ENCODE measurements at places on chromosomes 5 and 9.

- DNase-seq = no peak
Observed at GRCh38 chr5:60649288-60649917, 50.6 kb downstream of the DEPDC1B start.

- DNase-seq = no peak
Observed at GRCh38 chr9:117992006-117992405, 287.8 kb downstream of the TLR4 start.

GRCh38 chr5:989961-990530 lies 18.6 kb upstream of the NKD2 start:
- no peak for DNase-seq

DNA sequence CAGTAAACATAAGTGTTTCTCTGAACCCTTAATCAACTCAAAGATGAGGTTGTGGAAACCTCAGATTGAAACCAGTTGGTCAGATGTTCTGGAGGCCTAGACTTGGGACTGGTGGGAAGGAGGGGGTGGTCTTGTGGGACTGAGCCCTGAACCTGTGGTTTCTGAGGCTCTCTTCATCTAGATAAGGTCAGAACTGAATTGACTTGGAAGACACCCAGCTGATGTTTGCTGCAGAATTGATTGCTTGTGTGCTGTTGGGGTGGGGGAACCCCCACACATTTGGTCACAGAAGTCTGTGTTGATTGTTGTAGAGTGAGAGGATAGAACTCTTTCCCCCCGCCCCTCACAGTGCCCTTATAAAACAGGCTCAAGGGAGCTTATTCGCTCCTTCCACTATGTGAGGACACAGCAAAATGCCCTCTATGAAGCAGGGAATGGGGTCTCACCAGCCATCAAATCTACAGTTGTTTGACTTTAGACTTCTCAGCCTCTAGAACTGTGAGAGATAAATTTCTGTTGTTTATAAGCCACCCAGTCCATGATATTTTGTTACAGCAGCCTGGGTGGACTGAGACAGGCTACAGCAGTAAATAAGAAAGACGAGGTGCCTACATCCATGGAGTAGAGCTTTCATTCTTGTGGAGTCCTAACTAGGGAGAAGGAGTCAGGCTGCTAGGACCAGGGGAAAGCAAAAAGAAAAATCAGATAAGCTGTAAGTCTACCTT lies 25.7 kb upstream of the UGCG start:
- no peak for DNase-seq

- no peak for DNase-seq
Observed at GRCh38 chr9:35518981-35519679, 29.2 kb downstream of the RUSC2 start.

- DNase-seq = no peak
Observed at GRCh38 chr5:90921418-90921973, 362.9 kb downstream of the ADGRV1 start.
